Immature natural killer cell (primary cell): ENCODE measurements at places on chromosomes 11 and 22. TPM values are rescaled to one million over a fixed set of nuclear protein-coding genes. Genes with fewer than 3 reads are reported as not detected.

DNA sequence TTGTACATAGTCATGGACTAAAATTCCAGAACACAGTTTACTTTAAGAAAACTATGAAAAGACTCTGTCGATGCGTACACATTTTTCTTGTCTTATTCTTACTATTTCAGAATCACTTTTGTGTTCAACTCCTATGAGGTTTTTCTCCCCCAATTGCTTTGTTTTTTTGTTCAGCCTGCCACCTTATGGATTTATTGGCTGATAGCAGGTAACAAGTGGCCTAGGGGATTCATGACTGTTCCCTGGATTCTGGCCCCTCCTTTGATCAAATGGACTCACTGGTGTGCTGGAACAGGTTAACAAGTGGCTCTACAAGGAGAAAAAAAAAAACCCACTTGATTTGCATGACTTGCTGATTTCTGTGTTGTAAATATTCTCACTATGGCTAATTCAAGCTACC lies 10.6 kb downstream of the MMP20 start:
- no peak overlapping the region for H3K27ac ChIP-seq
- no peaks in the 10 kb centered on the region for H3K4me1 ChIP-seq
- H3K36me3 ChIP-seq = no peaks in the 10 kb centered on the region
- DNase-seq = no peak

- no peaks in the 10 kb centered on the region for H3K4me1 ChIP-seq
- no peak overlapping the region for H3K27ac ChIP-seq
- peaks cover 23% of the 10 kb centered on the region for H3K36me3 ChIP-seq
- no peak overlapping the region for H3K4me3 ChIP-seq
- H3K27me3 ChIP-seq = no peaks in the 10 kb centered on the region
These were observed 43.2 kb downstream of the OR4C45 start for GRCh38 chr11:50075856-50076255.

DNA sequence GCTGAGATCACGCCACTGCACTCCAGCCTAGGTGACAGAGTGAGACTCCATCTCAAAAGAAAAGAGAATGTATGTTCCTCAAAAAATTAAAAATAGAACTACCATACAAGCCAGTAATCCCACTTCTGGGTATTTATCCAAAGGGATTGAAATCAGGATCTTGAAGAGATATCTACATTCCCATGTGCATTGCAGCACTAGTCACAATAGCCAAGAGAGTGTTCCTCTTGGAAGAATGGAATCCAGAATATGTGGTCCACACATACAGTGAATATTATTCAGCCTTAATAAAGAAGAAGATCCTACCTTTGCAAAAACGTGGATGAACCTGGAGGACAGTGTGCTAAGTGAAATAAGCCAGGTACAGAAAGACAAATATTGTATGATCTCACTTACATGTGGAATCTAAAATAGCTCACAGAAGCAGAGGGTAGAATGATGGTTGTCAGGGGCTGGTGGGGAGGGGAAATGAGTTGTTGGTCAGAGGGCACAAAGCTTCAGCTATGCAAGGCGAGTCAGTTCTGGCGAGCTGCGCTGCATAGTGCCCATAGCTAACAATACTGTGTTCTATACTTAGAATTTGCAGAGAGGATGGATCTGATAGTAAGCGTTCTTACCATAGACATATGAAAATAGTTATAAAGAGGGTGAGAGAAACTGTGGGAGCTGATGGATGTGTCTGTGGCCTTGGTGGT lies 32.1 kb downstream of the GRIK4 start:
- H3K4me3 ChIP-seq = no peak overlapping the region
- no peak for DNase-seq
- peak overlapping the region; percentile 41 for H3K27ac ChIP-seq
- peaks cover 54% of the 10 kb centered on the region for H3K4me1 ChIP-seq

DNA sequence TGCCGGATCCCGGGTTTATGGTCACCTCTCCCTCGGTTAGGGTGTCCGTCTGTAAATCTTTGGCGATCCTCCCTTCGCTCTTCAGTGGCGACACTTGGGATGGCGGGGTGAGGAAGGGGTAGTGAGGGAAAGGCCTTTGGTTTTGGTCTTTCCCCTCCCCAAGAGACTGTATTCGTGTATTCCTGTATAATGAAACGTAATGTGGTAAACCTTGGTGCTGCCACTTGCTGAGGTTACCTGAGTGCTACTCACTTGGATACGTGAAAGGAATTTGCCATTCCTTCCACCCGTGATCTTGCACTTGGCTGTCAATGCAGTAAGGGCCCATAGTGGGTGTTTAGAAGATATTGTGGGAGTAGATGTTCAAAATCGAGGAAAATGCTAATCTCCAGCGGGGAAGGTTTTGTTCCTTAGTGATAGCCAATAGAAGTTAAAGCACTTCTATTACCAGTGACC lies 578 bp upstream of the NUP160 start:
- peaks cover 8% of the 10 kb centered on the region for H3K36me3 ChIP-seq
- H3K27me3 ChIP-seq = peaks cover 2% of the 10 kb centered on the region
- peak overlapping the region; percentile 99 for H3K27ac ChIP-seq
- DNase-seq = no peak

DNA sequence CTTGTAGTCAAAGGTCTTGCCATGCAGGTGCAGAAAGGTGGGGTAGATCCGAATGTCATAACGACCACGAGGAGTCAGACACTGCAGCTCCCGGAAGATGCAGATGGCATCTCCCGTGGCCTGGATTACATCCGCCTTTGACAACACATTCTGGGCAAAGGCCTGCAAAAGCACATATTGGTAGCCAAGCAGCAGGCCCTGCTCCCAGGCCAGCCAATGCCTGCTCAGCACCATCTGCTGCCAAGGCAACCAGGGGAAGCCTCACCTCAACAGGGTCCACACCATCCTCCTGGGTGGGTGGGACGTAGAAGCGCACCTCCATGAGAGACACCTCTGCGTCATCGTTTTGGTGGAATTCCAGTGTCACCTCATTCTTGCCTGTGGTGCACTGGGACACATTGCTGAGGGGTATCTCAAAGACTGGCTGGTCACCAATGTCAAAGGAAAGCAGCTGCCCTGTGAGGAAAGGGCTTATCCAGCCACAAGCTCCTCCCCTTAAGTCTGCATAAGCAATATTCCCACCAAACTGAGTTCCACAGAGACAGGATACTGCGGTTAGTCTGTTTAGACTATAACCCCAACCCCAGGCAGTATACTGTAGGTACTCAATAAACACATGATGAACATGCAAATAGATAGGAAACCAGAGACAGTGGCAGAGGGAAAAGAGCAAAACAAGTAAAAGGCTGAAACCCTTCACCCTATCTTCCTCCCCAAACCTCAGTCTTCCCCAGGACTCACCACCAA lies 2.8 kb downstream of the SSRP1 start:
- no peak for DNase-seq
- H3K4me3 ChIP-seq = no peak overlapping the region
- peaks cover 32% of the 10 kb centered on the region for H3K36me3 ChIP-seq
- H3K27ac ChIP-seq = no peak overlapping the region
- peaks cover 27% of the 10 kb centered on the region for H3K4me1 ChIP-seq

The FERMT3 gene
- polyA plus RNA-seq = 236 TPM

The MISFA gene
- polyA plus RNA-seq = 0.24 TPM

The RIBC2 gene
- not detected for polyA plus RNA-seq
